ENCODE measurements at places on chromosomes 13 and 19. TPM values are rescaled to one million over a fixed set of nuclear protein-coding genes. Genes with fewer than 3 reads are reported as not detected.
A peak's percentile ranks its signal among the peaks of the same experiment; 100 is the strongest.

GRCh38 chr13:93420206-93420605, 193.6 kb downstream of the GPC6 start:
- no peak for DNase-seq

DNA sequence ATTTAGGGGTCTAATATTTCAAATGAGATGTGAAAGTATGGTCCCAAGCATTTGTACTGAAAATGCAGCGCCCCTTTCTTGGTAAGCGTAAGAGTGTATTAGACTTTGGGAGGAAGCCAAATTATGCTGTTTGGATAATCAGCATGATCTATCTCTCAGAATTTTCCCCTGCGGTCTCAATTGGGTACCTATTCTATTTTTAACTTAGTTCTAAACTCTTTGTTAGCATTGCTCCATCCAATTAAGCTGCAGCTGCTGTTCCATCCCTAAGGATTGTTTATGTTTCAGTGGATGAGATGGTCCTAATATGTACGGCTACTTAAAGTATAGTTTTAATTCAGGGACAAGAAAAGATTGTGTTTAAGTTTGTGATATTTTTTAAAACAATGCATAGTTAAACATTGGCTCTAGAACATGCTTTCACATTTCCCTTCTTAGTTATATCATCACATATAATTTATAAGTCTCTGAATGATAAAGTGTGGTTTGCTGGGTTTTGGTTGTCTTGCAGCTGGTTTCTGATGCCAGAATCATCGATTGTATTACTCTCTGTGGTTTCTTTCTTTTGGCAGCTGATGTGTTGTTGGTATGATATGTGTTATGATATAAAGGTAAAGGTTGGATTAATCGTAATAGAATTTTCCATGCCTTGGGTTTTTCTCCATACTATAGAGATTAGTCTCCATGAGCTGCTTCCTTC, 15.0 kb downstream of the POLR1D start:
- peak; percentile 32 for DNase-seq

DNA sequence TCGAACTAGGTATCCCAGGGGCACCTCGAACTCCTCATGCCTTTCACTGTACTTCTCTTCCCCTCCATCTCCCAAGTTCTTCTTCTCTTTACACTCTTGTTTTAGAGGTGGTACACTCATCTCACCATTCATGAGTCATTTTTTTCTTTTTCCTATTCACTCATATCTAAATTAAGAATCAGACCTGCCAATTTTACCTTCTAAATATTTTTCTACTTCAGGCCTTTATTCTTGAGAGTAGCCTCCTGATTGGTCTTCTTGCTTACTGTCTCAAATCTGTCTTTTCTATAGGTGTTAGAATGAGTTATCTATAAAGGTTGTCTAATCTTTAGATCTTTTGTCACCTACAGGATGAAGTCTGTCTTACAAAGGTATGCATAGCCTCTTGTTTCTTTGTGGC, 20.7 kb downstream of the TDRD3 start:
- DNase-seq = no peak

- no peak for DNase-seq
Observed at GRCh38 chr13:35554972-35555623, 78.6 kb upstream of the MAB21L1 start.

GRCh38 chr19:15864824-15865223, 33.0 kb downstream of the CYP4F2 start:
- DNase-seq = no peak

GRCh38 chr13:103356226-103356864, 290.1 kb upstream of the SLC10A2 start:
- DNase-seq = no peak

DIAPH3 gene
- total RNA-seq = 13.7 TPM

LRRC8E gene
- total RNA-seq = 0.49 TPM

CEACAM3 gene
- not detected for total RNA-seq

SHISA2 gene
- total RNA-seq = not detected

Data from G401 (cell line).